ENCODE measurements at places on chromosomes 7 and 10.
A peak's percentile ranks its signal among the peaks of the same experiment; 100 is the strongest.

GRCh38 chr7:15309872-15310271 lies 251.9 kb downstream of the AGMO start:
- no peak for DNase-seq

GRCh38 chr7:36613031-36613614 lies 111.2 kb downstream of the AOAH start:
- DNase-seq, result no peak

GRCh38 chr7:137958470-137959431 lies 43.1 kb downstream of the CREB3L2 start:
- no peak for DNase-seq

DNA sequence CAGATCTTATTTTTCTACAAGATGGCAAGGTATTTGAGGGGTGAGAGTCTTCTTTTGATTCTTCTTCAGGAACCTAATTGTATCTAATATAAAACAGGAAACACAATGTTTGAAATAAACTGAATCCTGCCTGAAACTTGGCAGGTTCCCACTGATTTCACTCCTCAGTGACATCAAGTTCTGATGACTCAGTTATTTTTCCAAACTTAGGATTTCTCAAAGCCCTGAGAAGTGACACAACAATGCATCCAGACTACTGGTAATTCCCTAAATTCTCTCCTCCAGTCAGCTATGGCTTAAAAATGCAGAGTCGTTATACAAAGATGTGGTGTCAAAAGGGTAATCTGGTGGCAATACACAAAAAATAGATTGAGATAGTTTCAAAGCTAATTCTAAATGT lies 80.9 kb downstream of the ABLIM1 start:
- DNase-seq, result no peak

DNA sequence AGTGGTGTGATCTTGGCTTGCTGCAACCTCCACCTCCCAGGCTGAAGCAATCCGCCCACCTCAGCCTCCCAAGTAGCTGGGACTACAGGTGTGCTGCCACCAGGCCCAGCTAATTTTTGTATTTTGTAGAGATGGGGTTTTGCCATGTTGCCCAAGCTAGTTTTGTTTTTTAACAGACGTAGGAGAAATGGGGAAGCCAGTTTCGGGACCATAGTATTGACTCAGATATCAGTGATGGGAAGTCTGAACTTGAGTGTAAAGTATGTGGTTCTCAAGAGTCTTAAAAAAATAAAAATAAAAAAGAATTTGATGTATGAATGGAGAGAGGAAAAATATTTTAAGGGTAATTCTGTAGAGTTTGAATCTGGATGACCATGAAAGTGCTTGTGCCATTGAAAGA lies 34.2 kb downstream of the SP4 start:
- DNase-seq, result no peak

- no peak for DNase-seq
Observed at GRCh38 chr7:78473021-78473420, 674.4 kb downstream of the PHTF2 start.

- DNase-seq, result no peak
Observed at GRCh38 chr10:90047243-90047729, 345.9 kb downstream of the KIF20B start.

DNA sequence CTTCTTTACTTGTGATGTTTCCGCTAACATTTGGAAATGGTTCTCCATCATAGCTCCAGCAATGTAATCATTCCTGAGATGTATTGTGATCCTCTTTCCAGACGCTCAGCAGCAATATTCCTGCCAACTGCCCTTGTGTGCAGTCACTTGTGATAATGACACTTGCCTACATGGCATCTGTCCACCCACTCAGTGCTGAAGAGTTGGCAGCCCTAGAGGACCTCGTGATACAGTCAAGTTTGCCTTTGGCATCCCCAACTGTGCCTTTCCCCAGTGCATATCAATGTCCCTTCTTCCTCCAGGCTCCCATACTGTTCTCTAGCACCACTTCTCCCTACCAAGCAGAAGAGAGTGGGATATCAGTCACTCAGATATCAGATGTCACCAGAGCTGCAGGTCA lies 64.9 kb downstream of the MYOF start:
- no peak for DNase-seq

DNA sequence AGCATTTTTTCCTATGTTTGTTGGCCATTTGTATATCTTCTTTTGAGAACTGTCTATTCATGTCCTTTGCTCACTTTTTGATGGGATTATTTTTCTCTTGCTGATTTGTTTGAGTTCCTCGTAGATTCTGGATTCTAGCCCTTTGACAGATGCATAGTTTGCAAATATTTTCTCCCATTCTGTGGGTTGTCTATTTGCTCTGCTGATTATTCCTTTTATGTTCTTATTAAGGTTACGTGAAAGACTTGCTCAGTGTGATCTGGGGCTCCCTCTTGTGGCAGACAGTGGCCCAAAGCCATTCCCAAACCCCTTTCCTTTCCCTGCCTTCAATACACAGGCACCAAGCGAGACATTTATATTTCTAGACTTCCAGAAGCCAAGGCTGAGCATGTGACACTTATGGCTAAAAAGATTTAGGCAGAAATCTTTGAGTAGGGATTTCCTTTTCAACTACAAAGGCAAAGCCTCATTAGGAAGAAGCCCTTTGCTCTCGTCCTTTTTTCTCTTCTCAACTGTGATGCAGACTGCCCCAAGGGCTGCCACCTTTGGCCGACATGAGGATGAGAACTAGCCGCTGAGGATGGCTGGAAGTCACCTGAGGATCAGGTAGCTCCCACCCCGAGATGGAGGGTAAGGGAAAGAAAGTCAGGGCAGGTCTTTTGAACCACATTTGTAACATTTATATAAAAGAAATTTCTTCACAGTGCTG lies 23.6 kb downstream of the ST8SIA6 start:
- DNase-seq, result peak; percentile 58

DNA sequence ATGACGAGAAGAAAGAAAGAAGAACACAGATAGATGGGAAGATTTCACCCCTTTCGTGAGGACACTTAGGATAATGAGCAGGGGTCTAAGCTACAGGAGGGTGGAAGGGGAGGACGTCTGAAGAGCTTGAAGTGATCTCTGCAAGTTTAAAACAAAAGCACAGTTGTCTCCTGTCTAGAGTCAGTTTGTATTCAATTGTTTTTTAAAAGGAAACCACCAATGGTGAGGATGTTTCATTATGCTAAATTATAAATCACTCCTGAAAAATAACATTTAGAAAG lies 85.9 kb downstream of the ADAM12 start:
- DNase-seq, result no peak

GRCh38 chr10:52334595-52334994 lies 20.5 kb downstream of the DKK1 start:
- DNase-seq, result no peak

DNA sequence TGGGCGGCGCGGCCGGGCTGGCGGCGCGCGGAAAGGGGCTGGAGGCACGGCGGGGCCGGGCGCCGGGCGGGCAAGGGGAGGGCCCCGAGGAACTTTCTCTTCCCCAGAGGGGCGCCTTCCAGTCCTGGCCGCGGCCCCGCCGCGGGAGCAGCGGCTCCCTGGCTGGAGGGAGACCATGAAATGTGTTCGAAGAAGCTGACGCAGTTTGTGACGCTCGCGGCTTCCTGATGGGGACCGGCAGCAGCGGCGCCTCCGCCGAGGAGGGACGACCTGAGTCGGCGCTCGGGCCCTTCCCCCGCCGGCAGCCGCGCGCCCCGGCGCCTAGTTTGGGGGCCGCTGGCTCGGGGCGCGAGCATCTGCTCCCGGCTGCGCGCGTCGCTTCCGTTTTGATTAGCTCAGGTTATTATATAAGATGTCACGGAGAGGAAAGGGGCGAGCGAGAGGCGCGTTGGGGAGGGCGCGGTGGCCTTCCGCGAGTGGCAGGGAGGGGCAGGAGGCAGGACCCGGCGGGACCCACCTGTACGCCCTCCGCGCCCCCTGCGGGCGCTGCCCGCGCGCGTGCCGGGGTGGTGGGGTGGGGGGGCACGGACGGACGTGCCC lies 57.1 kb upstream of the PCGF5 start:
- DNase-seq, result peak; percentile 68

- DNase-seq, result peak; percentile 61
Observed at GRCh38 chr7:922334-923107, 32.0 kb downstream of the ADAP1 start.

GRCh38 chr10:67077376-67077775 lies 151.5 kb downstream of the LRRTM3 start:
- DNase-seq, result no peak

DNA sequence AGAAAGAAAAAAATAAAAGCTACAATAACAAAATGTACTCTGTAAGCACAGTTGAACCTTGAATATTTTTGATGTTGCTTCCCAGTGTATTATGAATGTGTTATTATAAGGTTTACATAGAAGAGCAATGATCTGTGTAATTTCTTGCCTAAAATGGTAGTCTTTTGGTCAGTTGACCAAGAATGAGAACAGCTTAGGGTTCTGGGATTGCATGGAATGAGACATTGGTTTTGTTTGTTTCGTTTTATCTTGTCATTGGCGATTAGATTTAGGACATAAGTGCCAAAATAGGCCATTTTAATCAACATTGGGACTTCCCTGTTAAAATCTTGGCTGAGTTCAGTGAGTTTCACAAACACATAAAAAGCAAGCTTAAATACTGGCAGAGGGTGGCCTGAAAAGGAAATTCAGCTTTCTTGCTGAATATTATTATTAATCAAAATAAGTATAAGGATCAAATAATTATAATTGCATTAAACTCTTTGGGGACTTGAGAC lies 49.1 kb upstream of the GLCCI1 start:
- no peak for DNase-seq

- DNase-seq, result no peak
Observed at GRCh38 chr7:103727982-103728610, 261.4 kb downstream of the RELN start.

DNA sequence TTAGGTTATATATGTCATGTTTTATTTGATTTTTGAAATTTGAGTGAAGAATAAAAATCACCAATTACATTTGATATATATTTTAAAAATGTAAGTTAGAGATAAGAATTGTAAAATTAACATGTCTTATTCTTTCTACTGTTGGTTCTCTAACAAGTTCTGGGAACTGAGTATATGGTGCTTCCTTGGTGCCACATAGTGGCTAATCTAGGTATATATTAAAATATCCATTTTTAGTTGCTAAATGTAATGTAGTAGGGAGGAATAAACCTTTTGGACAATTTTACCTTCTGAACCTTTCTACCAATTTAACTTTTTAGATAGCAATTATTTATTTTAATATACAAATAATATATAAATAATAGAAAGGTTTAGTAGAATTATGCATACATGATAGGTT lies 17.5 kb downstream of the CFAP69 start:
- DNase-seq, result no peak

- no peak for DNase-seq
Observed at GRCh38 chr10:61354401-61354975, 98.7 kb downstream of the TMEM26 start.

DNA sequence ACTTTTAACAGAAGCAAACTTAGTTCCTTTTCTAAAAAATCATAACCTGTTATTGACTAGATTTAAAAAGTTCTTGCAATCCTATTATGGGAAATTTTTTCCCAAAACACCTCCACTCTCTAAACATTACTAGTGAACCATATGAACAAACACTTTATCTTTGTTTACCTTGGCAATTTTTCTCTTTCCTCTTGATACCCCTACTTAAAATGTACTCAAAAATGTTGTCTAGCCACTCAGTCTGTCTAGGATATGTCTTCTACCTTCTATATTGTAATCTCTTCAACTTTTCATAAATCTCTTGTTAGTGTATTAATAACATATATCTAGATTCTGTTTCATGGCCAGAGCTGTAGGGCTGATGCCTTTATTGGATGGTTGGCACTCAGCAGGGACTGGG lies 630.0 kb upstream of the GRM3 start:
- no peak for DNase-seq

DNA sequence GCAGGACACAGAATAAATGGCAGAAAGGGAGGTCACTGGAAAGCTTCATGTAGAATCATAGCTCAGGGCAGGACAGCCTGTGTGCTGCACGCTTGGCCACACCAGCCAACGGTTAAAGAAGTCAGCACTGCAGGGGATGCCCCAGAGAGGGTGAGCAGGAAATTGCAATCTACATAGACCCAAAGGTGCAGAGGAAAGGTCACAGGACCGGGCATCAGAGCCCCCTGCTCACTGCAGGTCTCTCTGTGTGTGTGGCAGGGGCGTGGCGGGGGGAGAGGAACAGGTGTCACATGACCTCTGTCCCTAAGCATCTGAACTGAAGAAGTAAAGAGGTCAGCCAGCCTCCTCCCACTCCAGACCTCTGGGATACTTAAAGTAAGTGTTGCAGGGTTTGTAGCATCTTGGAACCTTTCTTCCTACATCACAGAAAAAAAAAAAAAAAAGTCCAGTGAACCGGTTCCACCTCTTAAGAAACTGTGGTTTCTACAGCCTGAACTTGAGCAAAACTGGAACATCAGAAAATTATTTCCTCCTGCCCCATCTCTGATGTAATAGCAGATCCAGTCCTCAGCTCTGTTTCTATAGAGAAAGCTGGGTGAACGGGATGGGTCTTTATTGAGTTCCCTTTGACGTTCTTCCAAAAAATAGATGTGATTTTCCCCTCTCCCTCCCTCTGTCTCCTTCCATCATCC lies 64.3 kb downstream of the RGS10 start:
- DNase-seq, result no peak

DNA sequence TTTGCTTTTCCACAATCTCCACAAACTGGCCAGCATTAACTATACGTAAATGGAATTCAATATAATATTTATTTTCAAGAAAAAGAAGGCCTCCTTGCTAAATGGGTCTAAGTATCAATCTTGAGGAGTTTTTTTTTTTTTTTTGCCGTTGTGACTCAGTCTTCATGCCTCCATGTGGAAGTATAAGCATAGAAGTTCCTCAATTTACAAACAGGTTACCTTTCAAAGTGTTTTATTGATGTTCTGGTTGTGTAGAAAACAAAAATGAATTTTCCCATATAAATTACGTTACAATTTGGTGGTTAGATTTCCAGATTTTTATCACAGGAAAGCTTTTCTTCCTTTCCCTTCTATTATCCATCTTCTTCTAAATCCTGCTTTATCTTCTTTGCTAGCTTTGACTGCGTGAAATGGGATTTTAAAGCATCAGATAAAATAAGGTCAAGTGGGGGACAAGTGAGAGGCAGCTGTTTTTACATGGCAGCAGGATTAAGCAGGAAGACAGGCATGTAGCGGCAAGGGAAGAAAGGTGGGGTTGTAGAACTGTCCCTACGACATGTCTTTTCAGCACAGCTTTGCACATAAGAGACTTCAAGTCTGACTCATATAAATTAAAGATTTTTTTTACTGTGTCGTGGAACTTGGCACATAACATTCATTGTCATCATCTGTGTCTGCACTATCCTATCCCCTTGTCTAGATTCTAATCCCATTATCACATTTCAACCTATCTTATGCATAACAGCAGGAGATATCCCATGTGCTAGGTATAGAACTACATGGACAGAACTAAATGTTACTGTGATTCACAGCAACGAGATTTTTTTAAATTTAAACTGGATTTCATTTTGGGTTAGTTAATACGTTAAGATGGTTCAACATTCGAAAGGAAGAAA lies 135.3 kb upstream of the FAM3C start:
- DNase-seq, result no peak

- DNase-seq, result no peak
Observed at GRCh38 chr10:104639590-104640338, 1.3 kb upstream of the SORCS3 start.
